ENCODE measurements at places on chromosomes 13 and 19.

- no peak for DNase-seq
Measured at GRCh38 chr19:33241091-33241529, 15.5 kb upstream of the SLC7A10 start.

DNA sequence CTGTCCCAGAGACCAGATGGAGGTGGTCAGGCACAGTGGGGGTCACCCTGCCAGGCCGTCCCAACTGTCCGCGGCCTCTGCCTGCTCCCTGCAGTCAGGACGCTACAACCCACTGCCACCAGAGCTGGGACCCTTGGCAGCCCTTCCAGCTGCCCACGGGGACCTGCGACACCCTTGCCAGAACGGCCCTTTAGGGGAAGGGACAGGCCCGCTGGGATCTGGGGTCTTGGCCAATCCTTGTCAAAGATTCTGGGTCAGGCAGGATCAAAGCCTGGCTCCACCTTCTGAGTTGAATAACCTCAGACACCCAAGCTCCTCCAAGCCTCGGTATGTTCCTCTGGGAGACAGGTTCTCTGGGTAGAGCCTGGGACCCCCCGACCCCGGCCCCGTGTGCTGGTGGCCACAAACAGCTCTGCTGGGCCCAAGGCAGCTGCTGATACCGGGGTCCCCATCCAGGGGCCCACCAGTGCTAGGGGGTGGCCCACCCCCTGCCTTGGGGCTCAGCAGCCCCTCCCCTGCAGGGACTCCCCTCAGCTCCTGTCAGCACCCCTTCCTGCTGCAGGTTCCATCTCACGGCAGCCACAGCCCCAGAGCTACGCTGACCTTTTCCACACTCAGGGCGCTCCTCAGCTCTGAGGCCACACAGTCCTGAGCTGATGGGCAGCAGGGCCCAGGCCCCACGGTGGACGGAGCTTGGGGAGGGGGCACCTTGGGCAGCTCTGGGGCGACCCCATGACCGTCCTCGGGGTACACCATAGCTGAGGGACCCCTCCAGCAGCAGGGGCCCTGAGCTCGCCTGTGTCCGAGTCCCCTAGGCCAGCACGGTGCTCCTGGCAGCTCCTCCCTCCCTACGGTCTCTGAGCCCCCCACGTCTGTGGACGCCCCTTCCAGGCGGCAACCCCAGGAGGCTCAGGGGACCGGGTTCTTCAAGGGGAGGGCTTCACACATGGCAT lies 18.4 kb downstream of the SBNO2 start:
- no peak for DNase-seq

- DNase-seq, result no peak
Measured at GRCh38 chr19:5960005-5961001, 17.6 kb downstream of the RANBP3 start.

DNA sequence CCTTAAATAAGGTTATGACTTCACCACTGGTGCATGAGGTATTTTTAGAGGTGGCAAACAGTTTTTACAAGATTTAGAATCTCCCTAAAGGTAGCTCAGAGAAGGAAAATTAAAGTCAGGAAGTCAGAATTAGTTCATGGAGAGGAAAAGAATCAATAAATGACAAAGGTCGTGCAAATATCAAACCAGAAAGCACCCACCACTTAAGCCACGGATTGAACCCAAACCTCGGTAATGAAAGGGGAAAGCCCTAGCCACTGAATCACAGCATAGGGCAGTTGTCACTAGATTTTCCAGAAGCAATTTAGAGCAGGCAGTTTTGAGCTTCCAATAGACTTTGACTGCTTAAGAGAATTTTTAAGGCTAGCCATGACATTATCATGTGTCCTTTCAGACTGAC lies 1590.4 kb downstream of the SLITRK1 start:
- no peak for DNase-seq

GRCh38 chr13:50485979-50486935 lies 357.2 kb downstream of the DLEU7 start:
- no peak for DNase-seq

DNA sequence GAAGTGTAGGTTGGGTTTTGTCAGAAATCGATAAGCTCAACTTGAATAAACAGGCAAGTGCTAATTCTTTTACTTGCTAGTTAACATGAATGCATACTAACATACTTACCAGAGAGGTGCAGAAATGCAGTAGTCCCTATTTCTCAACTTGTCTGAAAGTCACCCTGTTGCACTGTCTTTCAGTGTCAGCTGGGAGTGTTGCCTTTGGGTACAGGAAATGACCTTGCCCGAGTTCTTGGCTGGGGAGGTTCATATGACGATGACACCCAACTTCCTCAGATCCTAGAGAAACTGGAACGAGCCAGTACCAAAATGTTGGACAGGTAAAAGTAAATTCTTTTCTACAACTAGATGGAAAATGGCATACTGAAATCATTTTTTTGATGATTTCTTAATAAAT lies 103.5 kb upstream of the AKAP11 start:
- DNase-seq, result no peak

GRCh38 chr19:5205937-5206750 lies 134.5 kb downstream of the PTPRS start:
- DNase-seq, result no peak

All from breast epithelium (tissue), 4 donors.